ENCODE measurements at places on chromosomes 6 and 20.

DNA sequence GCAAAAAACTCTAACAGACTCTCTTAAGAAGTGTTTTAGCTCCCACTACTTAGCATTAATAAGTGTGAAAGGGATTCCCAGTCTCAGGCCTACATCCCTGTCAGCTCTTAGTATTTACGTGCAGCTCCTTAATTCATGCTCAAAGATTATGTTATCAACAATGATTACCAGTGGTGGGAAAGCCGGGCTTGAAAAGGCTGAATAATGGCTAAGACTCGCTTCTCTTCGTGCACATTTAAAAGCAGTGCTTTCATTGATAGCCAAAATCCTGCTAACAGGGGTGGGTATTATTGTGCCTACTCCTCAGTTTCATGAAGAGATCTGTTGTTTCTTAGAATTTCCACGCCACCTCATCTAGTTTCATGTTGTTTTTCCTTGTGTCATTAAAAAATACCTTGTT is 518.8 kb downstream of the GRIK2 start:
- DNase-seq = no peak

- no peak for DNase-seq
These were observed 67.5 kb upstream of the QKI start for GRCh38 chr6:163347021-163347446.

DNA sequence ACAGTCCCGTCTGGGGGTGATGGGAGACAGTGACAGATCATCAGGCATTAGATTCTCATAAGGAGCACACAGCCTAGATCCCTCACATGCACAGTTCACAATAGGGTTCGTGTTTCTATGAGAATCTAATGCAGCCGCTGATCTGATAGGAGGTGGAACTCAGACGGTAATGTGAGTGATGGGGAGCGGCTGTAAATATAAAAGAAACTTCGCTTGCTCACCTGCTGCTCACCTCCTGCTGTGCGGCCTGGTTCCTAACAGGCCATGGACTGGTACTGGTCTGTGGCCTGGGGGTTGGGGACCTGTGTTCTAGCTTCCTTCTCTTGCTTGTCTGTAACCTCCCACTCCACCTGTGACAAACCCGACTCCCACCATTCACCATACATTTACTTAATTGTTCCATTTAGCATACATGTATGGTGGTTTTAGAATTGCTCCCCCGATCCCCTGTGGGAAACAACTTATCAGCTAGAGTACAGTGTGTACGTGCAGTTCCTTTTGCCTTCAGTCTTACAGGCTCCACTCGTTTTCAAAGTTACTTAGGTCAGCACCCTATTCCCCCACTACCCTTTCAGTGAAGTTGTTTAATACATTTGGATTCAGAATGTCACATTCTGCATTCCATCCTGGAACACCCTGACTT is 4.0 kb downstream of the MANBAL start:
- DNase-seq = no peak

DNA sequence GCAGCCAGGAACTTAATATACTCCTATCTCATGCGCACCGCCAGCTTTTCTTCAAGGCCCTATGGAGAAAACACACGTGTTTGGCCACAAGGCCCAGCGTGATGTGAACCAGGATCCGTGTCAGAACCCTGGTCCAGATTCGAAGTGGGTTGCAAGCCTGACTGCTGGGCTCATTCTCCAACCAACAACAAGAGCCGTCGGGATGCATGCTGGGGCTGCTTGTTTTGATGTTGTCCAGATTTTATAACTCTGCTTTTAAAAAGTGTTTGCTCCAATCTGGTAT is 463 bp upstream of the SLC22A2 start:
- DNase-seq = no peak

DNA sequence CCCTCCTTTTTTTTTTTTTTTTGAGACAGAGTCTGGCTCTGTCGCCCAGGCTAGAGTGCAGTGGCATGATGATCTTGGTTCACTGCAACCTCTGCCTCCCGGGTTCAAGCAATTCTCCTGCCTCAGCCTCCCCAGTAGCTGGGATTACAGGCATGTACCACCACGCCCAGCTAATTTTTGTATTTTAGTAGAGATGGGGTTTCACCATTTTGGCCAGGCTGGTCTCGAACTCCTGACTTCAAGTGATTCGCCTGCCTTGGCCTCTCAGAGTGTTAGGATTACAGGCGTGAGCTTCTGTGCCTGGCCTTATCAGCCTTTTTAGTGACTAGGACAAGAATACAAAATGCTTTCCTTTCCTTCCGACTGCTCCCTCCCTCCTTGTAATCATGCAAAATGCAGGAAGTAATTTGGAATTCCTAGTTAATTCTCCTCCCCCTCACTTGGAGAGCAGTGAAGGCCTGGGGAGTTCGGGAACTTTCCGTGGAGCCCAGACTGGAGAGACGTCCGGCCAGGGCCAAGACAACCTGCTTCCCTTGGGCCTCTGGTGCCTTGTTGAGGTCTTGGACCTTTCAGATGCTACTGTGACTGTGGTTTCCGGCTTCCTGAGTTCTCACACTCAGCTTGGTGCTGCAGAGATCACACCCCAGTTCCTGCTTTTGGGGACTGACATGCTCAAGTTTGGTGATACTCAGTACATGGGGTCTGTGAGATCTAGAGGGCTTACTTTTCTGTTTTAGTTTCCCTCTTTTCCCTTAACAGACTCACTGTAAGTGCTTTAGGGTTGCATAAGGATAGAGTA is 3.9 kb upstream of the PHF20 start:
- no peak for DNase-seq

All from HFFc6 (cell line).